Smooth muscle cell of trachea (primary cell): ENCODE measurements at places on chromosomes 6 and 20. TPM values are rescaled to one million over a fixed set of nuclear protein-coding genes. Genes with fewer than 3 reads are reported as not detected.

ISM1 gene
- under 0.01 TPM in 1 of 2 replicates, not detected in the other for total RNA-seq

THBD gene
- 27.3 and 37.7 TPM in 2 replicates for total RNA-seq

ATG5 gene
- 48.0 and 63.9 TPM in 2 replicates for total RNA-seq

FAM217A gene
- not detected in 2 replicates for total RNA-seq

SSTR4 gene
- total RNA-seq: not detected in 2 replicates

TCF15 gene
- total RNA-seq: not detected in 2 replicates

CCHCR1 gene
- total RNA-seq: 20.2 and 22.0 TPM in 2 replicates

OR2B6 gene
- total RNA-seq: not detected in 2 replicates

IFNGR1 gene
- total RNA-seq: 65.3 and 68.2 TPM in 2 replicates

ADGRG6 gene
- total RNA-seq: 0.33 and 1.7 TPM in 2 replicates

KIZ gene
- total RNA-seq: 17.9 and 33.2 TPM in 2 replicates

MATN4 gene
- 0.33 TPM in 1 of 2 replicates, not detected in the other for total RNA-seq

GSTA3 gene
- not detected in 2 replicates for total RNA-seq

TRERF1 gene
- 8.9 and 10.3 TPM in 2 replicates for total RNA-seq

THBS2 gene
- total RNA-seq: 141 and 254 TPM in 2 replicates

CGAS gene
- 4.1 and 6.5 TPM in 2 replicates for total RNA-seq

BTNL2 gene
- total RNA-seq: not detected in 2 replicates
